ENCODE measurements at places on chromosomes 1 and 21.
A peak's percentile ranks its signal among the peaks of the same experiment; 100 is the strongest.

DNA sequence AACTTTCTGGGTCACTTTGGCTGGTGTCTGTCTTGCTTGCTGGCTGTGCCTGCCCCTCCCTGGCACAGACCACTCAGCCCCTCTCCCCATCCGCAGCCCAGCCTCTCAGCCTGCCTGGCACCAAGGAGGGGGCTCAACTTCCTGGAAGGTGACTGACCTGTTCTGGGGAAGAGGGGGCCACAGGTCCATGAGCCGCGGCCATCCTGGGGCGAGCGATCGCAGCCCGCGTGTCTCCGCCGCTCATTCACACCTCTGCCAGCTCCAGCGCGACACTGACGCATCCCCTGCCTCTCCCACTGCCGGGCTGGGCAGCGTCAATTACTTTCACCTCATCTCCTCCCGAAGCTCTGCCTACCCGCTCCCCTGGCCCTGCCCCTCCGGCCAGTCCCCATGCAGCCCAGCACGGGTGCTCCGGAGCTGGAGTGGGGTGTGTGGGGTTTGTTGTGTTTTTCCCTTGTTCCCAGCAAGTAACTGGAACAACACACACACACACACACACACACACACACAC is 14.3 kb downstream of the SLC6A9 start:
- no peak for DNase-seq

- DNase-seq, result no peak
Observed at GRCh38 chr1:235111107-235111506, 17.5 kb downstream of the TOMM20 start.

GRCh38 chr1:245901037-245901436 is 606.0 kb downstream of the SMYD3 start:
- no peak for DNase-seq

DNA sequence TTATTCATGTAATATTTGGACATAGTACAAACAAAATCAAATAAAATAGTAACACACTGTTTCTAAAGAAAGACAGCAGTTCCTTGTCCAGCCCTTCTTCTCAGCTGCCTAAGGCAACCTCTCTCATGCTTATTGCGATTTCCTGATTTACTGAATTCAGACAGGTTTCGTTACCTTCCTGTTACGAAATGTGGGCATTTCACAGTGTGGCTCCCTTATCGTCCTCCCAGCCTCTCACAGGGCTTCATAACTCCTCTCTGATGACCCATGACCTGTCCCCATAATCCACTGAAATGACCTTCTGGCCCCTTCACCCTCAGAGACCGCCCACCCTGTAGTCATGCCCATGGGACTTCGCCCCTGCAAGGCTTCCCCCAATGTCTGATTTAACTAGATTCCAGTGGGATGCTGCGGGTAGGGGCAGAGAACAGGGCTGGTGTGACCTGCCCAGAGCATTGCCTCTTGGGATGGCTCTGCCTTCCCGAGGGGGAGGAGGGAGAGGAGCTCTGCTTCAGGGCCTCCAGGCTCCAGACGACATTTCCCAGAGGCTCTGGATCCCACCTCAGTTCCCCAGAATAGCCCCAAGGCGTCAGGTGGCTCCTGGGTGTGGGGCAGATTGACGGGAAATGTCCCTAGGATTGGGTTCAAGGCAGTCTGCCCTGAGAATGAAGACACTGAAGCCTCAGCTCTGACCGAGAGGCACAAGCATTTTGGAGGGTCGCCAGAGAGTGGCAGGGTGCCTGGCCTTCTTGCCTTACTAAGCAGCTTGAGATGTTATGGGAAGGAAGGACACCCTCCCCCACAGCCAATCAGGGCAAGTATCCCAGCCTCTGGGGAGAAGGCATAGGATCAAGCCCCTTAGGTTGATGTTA is 20.6 kb downstream of the PADI2 start:
- no peak for DNase-seq

DNA sequence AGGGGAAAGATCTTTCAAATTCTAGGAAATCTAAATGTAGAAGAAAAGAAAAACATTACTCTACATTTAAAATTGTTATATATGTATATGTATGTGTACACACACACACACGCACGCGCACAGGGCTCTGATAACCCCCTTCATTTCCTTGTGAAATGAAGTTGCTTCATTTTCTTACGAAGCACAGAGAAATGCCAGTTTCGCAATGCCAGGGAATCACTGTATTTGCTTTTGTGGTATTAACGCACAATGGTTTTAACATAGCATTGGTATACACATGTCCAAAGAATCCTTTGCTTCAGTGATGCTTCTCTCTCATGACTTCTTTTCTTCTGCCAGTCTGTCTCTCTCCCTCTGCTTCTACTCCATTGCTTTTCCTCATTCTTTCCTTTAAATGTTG is 8.4 kb upstream of the DDAH1 start:
- no peak for DNase-seq

- peak; percentile 67 for DNase-seq
Observed at GRCh38 chr1:229342656-229343569, at the start of gene CCSAP. Gene CCSAP (minus strand): TSS chr1:229343047. CDS start chr1:229342465, 582 bp downstream.

DNA sequence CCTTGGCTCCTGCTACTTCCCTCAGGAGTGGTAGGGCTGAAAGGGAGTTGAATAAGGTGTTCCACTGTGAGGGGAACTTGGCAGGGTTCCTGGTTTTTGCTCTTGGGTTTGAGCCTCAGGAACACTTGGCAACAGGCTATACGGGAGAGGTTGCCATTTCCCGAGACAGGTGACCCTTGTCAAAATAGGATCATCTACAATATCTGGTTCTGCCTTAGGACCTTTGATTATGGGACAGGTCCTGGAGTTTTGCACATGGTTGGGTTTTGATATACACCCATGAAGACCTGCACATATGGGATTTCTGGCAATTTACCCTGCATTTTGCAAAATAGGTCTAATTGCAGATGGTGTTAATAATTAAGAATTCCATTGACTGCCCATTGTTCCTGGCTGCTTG is 31.1 kb downstream of the YY1AP1 start:
- DNase-seq, result no peak

GRCh38 chr1:215466361-215466760 is 100.7 kb upstream of the KCTD3 start:
- no peak for DNase-seq

DNA sequence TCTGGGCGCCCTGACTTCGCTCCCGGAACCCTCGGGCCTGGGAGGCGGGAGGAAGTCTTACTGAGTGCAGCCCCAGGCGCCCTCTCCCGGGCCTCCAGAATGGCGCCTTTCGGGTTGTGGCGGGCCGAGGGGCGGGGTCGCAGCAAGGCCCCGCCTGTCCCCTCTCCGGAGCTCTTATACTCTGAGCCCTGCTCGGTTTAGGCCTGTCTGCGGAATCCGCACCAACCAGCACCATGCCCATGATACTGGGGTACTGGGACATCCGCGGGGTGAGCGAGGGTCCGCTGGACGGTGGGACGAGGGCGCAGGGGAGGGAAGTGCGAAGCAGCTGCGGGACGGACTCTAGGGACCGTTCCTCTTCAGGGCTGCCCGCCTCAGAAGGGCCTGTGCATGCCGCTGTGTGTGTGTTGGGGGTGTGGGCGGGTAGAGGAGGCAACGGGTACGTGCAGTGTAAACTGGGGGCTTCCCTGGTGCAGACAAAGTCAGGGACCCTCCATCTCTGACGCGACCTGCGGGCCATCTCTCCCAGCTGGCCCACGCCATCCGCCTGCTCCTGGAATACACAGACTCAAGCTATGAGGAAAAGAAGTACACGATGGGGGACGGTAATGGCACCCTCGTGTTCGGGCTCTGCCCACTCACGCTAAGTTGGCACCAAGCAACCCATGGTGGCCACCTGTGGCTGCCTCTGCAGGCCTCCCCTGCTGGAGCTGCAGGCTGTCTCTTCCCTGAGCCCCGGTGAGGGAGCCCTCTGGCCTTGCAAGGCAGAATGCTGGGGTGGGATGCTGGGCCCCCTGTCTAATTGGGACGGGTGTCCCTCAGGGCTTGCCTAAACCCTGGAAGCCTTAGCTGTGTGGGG is at the start of gene GSTM1:
TSS of gene GSTM1 (plus strand) at position 177 of the 859 bp plus-strand sequence. CDS start at position 234, 57 bp downstream.
- DNase-seq, result no peak

DNA sequence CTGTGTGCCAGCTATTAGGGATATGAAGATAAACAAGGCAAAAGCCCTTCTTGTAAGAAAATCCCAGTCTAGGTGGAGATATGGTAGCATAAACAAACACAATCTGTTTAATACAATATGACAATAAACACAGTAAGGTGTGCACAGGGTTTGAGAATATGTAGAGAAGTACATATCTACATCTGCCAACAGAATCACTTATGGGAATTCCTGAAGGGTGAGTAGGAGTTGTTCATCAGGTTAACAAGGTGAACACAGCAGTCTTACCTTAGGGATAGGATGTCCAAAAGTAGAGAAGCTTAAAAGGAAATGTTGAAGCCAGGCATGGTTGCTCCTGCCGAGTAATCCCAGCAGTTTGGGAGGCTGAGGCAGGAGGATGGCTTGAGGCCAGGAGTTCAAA is 57.7 kb upstream of the LRRC7 start:
- no peak for DNase-seq

- DNase-seq, result no peak
Observed at GRCh38 chr21:44778094-44778493, 23.5 kb downstream of the UBE2G2 start.

DNA sequence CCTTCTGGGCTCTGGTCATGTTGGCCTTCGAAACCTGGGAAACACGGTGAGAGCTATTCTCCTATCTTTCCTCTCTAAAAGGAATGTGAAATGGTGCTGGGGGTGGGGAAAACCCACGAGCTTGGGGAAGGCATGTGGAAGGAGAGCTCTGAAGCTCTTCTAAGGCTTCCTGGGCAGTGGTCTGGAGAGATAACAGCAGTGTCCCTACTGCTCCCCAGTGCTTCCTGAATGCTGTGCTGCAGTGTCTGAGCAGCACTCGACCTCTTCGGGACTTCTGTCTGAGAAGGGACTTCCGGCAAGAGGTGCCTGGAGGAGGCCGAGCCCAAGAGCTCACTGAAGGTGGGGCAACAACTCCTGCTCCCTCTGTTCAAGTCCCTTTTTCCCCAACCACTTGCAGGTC is 2.8 kb downstream of the USP21 start:
- DNase-seq, result no peak

DNA sequence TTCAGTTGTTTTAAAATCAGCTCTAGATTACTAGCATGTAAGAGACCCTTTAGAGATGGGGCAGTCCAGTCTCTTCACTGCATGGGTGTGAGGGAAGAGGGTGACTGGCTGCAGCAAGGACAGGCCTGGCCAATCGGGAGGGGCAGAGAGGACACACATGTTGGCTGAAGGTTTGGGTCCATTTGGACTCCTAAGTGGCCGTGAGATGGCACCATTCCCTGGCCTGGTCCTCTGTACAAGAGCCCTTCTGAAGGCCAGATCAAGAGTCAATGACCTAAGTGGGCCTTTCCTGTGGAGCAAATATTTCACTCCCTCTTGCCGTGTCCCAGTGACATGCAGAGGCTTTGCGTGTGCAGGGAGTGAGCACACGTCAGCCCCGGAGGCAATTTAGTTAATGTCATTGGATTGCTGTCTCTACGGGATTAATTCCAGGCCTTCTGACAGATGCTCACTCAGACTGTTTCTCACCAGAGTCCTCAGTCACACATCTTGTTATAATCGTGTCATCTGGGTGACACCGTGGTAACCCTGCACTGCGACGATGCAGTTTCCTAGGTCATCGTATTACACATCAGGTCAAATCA is 613.0 kb downstream of the NPHP4 start:
- peak; percentile 79 for DNase-seq

GRCh38 chr1:84434081-84434769 is 35.9 kb downstream of the DNASE2B start:
- DNase-seq, result no peak

DNA sequence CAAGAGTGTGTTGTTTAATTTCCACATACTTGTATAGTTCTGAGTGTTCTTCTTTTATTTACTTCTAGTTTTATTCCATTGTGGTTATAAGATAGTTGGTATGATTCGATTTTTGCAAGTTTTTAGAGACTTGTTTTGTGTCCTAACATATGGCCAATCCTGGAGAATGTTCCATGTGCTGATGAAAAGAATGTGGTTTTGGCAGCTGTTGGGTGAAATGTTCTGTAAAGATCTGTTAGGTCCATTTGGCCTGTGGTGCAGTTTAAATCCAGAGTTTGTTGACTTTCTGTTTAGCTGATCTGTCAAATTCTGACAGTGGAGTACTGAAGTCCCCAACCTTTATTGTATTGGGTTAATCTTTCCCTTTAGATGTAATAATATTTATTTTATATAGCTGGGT is 19.5 kb upstream of the TIPRL start:
- DNase-seq, result no peak

DNA sequence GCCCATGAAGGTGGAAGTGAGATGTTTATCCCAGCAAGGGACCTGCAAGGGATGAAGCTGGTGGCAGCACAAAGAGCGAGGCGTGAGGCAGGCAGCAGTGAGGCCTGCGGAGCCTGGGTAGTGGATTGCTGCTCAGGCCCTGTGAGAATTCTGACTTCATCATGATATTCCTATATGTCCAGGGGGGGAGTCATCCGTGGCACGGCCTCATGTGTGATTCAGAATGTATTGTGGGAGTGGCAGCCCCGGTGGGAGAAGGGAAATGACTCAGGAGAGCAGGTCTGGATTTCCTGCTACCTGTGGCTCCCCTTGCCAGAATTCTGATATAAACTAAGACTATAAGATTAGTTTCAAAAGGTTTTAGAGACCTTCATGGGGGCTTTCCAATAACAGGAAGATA is 240.9 kb downstream of the CAMTA1 start:
- no peak for DNase-seq

GRCh38 chr21:26777166-26777565 is 68.0 kb downstream of the ADAMTS1 start:
- DNase-seq, result no peak

DNA sequence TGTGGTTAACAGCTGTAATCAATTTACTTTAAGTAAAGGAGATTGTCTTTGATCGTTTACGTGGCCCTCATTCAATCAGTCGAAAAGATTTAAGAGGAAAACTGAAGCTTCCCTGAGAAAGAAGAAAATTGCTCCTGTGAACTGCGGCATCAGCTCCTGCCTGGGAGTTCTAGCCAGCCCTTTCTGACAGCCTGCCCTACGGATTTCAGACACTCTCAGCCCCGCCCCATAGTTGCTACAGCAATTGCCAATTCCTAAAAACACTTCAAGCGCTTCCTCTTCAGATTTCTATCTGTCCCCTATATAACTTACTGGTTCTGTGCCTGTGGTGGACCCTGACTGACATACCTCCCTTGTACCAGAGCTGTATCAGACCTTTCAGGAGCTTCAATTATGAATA is 277.6 kb downstream of the DSCAM start:
- no peak for DNase-seq

- no peak for DNase-seq
Observed at GRCh38 chr1:89728381-89728780, 92.5 kb upstream of the LRRC8D start.
